ENCODE measurements at places on chromosomes 12 and 14. TPM values are rescaled to one million over a fixed set of nuclear protein-coding genes. Genes with fewer than 3 reads are reported as not detected.

- DNase-seq, result no peak
Measured at GRCh38 chr12:13436696-13437391, 240.3 kb downstream of the EMP1 start.

DNA sequence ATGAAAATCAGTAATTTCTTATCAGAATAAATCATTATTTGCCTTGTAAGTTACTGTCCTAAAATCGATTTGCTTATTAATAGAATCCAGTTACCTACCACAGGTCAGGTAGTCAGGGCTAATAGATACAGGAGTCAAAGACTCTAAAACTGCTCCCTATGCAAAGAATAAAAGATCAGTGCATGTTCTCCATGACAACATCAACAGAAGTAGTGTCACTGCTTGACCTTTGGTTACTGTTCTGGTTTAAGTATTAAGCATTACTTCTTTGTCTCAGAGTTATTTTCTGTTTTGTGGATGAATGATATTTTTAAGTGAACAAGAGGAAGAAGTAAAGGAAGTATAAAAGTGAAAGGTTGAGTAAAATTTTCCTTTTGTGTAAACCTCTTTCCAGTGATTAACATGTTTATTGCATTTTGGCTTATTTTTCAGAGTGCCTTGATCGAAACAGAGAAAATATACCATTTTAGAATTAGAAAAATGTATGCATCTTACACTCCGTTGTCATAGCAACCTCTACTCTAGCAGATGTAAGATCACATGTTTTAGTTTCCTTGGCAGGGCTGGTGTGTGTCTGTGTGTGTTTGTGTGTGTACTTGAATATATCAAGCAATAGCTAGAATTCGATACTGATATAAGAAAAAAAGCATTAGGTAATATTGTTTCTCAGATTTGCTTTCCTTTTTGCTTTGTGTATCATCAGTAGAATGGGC, 44.7 kb downstream of the ABCD2 start:
- DNase-seq, result no peak

DNA sequence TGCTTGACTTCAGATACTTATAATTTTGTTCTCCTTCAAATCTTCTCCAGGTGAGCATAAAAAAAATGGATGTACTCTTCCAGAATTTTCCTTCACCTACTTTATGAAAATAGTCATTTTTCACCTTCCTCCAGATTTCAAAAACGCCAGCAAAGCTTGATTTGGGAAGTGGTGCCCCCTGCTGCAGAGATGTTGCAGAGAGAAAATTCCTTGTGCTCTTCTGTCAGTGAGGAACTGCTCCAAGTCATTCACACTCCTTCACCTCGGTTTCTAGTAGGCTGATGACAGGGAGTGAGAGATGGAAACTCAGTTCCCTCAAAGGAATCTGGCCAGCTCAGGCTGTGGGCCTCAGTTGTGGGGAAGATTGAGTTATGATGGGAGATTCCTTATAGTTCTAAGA, 24.2 kb upstream of the RNASE3 start:
- DNase-seq, result no peak

DNA sequence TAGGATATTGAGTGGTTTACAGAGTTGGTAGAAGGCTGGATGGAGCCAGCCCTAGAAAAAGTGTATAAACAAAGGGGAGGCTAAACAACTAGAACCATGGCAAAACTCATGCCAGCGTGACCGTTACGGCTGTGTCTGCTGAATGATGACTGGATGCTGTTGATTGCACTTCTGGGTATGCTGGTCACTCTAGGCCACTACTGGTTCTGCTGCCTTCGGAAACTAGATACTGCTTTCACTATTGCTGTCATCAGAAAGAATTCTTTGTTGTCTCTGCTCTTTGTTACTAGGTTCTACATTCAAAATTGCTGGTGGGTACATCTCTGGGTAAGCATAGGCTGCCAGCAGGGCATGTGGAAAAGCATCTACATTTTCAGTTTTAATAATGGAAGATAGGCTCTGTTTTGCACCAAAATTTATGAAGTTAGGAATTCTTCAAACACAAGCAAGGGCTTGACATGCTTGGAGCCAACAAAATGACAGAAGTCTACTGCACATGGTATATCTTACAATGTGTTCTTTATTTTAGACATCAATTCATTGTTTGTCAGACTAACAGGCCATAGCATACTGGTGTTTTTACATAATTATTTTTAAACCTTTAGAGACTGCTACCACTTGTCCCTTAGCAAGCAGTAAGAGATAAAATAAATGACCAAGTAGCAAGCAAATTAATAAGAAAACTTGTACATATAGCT, 15.4 kb downstream of the MON2 start:
- DNase-seq, result no peak

DNA sequence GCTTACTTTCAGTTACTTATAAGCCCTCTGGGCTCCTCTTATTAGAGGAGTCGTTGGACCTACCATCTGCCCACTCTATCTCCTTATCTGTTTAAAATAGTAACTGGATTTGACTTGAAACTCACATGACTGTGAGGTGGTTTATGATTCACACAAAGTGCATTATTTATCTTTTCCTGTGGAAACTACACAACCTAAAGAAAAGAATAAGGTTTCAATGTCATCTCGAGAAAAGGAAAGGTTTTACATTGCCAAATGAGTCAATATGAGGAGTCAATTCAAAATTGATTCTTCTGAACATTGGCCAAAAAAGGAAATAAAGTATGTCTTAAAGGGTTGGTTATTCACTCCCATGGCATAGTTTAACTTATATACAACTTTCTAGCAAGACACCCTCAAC, 225.0 kb upstream of the G2E3 start:
- no peak for DNase-seq

GRCh38 chr14:47411523-47411922, 263.9 kb downstream of the MDGA2 start:
- no peak for DNase-seq

DNA sequence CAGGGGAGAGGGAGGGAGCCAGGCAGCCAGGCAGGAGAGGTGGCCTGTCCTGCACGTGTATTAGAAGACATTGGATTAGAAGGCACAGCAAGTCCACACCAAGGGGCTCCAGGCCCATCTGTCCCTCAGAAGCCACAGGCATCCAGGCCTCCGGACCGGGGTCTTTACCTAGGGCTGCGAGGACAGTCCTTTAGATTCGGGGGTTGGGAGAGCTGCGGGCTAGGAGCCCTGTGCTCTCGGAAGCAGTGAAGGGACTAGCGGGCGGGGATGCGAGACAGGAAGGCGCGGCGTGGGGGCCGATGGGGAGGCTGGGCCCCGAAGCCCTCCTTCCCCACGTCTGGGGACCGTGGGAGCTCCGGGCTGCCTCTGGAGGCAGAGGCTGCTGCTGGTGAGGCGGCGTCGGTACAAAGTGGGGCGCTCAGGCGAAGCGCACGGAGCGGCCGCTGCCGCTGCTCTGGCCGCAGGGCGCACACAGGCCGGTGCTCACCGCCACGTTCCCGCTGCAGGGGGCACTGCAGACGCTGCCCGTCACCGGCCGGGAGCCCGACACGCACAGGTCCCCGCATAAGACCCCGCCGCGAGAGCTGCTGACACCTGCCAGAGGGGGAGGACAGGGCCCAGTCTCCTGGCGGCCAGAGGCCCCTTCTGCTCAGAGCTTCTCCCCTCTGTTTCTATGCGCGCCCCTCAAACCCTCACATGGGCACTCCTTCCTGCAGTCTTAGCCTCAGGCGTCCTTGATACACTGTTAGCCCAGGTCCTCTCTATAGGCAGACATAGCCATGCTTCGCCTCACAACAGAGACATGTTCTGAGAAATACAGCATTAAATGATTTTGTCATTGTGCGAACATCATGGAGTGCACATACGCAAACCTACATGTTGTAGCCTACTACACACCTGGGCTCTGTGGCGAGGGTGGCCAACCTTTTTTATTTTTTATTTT, 17.3 kb downstream of the KRT7 start:
- no peak for DNase-seq

- DNase-seq, result no peak
Measured at GRCh38 chr14:103196716-103197115, 73.5 kb downstream of the TNFAIP2 start.

DNA sequence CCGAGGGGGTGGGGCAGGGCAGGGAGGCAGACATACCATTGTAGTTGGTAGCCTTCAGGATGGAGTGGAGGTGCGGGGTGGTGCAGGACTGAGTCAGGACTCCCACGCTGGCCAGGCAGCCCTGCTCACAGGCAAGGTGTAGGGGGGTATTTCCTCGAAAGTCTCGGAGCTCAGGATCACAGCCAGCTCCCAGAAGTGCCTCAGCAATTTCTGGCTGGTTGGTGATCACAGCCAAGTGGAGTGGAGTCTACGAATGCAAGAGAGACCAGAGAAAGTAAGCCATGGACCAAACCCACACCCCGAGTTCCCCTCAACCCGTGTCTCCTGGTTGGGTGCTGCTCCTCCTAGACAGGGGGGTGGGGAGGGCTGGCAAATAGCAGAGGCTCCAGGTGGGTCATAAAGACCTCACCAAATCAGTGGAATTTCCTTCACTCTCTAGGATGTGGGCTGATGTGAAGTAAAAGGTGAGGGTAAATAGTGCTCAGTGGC, 1.4 kb downstream of the NFKBIA start:
- peak; percentile 26 for DNase-seq

DNA sequence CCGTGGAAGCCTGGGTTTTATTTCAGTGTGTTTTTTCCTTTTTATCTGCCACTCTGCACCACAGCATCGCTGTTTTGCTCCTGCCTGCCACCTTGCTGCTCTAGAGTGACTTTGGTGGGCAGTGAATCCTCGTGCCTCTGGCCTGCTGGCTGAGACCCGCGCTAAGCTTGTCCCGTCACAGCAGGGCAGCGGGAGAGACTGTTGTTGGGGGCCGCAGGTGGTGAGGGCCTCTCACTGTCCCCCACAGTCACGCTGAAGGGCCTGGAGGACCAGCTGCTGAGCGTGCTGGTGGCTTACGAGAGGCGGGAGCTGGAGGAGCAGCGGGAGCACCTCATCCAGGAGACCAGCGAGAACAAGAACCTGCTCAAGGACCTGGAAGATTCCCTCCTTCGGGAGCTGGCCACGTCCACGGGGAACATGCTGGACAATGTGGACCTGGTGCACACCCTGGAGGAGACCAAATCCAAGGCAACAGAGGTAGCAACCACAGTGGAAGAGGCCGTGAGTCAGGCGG, 55.2 kb downstream of the CCDC92 start:
- DNase-seq, result no peak

DNA sequence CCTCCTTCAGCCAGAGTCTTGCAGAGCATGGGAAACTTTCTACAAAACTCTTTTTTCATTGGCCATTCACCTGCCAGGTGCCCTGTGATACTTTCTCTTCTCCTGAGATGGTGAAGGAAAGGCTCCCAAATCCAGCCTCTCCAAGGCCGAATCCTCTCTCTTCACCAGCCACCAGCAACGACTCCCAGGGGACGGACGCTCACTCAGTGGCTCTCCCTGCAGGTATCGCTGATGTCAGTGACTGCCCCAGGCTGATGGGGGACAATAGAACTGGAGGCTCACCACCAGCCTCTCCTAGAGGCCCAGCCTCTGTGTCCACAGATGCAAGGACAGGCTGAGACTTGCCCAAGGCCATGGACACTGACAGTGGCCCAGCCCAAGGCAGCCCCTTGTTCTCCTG, 204.1 kb downstream of the BCL11B start:
- DNase-seq, result no peak

DNA sequence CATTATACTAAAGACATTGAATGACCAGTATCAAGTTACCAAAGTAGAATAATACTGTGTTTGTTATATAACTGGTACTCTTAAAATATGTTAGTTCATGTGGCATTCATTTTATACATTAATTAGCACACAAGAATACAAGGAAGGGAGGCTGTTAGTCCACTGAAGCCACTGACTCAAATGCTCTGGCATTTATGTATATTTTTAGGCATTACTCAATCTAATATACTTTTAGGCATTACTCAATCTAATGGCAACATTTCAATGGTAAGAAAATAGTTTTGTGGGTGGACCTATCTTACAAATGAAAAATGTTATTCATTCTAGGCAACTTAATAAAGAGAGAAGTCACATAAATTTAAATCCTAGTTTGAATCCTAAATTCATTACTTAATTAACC, 874.4 kb upstream of the USP15 start:
- DNase-seq, result no peak

DNA sequence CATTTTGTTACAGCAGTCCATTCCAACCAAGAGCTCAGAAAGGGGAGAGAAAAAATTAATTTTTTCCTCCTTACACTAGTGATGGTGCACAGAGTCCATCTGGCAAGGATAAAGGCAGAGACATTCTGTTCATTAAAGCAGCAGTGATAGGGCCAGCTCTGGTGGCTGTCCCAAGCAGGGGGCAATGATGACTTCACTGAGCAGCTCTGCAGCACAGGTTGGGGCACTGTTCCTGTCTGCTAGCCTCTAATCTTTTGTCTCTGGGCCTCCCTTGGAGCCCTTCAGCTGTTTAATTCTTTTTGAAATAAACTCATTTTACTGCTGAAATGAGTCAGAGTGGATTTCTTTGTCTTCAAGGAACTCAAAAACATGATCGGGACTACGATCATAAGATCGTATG, 200.9 kb upstream of the PLXNC1 start:
- DNase-seq, result no peak

- peak; percentile 55 for DNase-seq
Measured at GRCh38 chr12:39619660-39620433, at the start of gene ABCD2. Gene ABCD2, minus strand, starts transcription at chr12:39619803. Its CDS starts 188 bp downstream, at chr12:39619615.

GRCh38 chr14:54590481-54590880, 23.6 kb downstream of the SAMD4A start:
- no peak for DNase-seq

DNA sequence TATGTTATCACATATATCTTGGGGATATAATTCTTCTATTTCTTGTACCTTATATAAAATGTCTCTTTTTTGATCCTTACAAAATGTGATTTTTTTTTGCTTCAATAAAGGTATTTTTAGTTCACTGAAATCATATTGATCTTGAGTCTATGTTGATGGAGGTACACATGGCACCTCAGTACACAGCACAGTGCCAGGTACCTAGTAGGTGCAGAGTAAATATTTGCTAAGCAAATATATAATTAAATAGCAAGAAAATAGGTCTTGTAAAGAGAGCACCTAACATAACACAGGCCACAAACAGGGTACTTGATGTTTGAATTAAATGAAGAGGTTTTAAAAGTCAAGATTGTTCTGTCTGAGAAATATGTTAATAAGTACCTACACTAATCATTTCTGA, 69.7 kb downstream of the CIT start:
- DNase-seq, result no peak

GRCh38 chr12:20523658-20524057, 155.3 kb downstream of the PDE3A start:
- DNase-seq, result no peak

Gene IL31
- not detected for total RNA-seq

Gene TMBIM4
- 24.1 TPM for total RNA-seq

Gene RNF31
- total RNA-seq, result 57.8 TPM

Gene AQP5
- total RNA-seq, result not detected

Gene GDF3
- not detected for total RNA-seq

Gene FLVCR2
- 0.71 TPM for total RNA-seq

Gene STON2
- not detected for total RNA-seq

Gene RTN1
- 0.14 TPM for total RNA-seq

Gene RASSF9
- not detected for total RNA-seq

Gene GZMH
- total RNA-seq, result 0.56 TPM

Gene TRPV4
- not detected for total RNA-seq

Gene TAS2R7
- not detected for total RNA-seq

Gene PTHLH
- total RNA-seq, result not detected

Gene RPL10L
- not detected for total RNA-seq

Gene KRT2
- 2.1 TPM for total RNA-seq

Gene AICDA
- total RNA-seq, result not detected

Measured in CD4-positive, alpha-beta T cell (primary cell).